ENCODE measurements at places on chromosomes 12 and 14. TPM values are rescaled to one million over a fixed set of nuclear protein-coding genes. Genes with fewer than 3 reads are reported as not detected.

The RHOJ gene
- 0.43 TPM for total RNA-seq

The GLIPR1L2 gene
- total RNA-seq: 0.43 TPM

The C14orf132 gene
- total RNA-seq: 20.6 TPM

The SMIM41 gene
- 0.43 TPM for total RNA-seq

The ADCY6 gene
- 39.6 TPM for total RNA-seq

The SERPINA1 gene
- not detected for total RNA-seq

The BHLHE41 gene
- total RNA-seq: 6.8 TPM

The ATF7 gene
- total RNA-seq: 14.7 TPM

The FOXA1 gene
- total RNA-seq: not detected

The FOXN4 gene
- total RNA-seq: not detected

The RAD51B gene
- total RNA-seq: 13.9 TPM

The APEX1 gene
- total RNA-seq: 29.0 TPM

The ERO1A gene
- 49.7 TPM for total RNA-seq

The AICDA gene
- total RNA-seq: not detected

The SDR9C7 gene
- total RNA-seq: not detected

The RNASE3 gene
- total RNA-seq: not detected

The NAP1L1 gene
- total RNA-seq: 233 TPM

The TMEM229B gene
- total RNA-seq: 0.64 TPM

The MMP19 gene
- 9.7 TPM for total RNA-seq

The AQP2 gene
- total RNA-seq: not detected

The SETD1B gene
- 4.7 TPM for total RNA-seq

The CLECL1 gene
- not detected for total RNA-seq

The GSC gene
- total RNA-seq: not detected

The PLBD1 gene
- 10.0 TPM for total RNA-seq

The ARHGEF25 gene
- total RNA-seq: 28.0 TPM

The SERPINA9 gene
- not detected for total RNA-seq

The RNFT2 gene
- 7.3 TPM for total RNA-seq

The RPL10L gene
- 0.43 TPM for total RNA-seq

The ATP6V1D gene
- total RNA-seq: 168 TPM

The SH2B3 gene
- 42.7 TPM for total RNA-seq

The NKX2-8 gene
- not detected for total RNA-seq

The DPY19L2 gene
- total RNA-seq: 11.2 TPM

The TPPP2 gene
- not detected for total RNA-seq

The MRPL42 gene
- total RNA-seq: 29.3 TPM

The PLA2G1B gene
- not detected for total RNA-seq

The KRT82 gene
- total RNA-seq: not detected

The NYNRIN gene
- total RNA-seq: 11.6 TPM

The HOXC12 gene
- total RNA-seq: under 0.01 TPM

The ACACB gene
- total RNA-seq: 5.5 TPM

The SLC16A7 gene
- total RNA-seq: 31.2 TPM

The RERGL gene
- 0.32 TPM for total RNA-seq

The CHST11 gene
- total RNA-seq: 8.2 TPM

The KICS2 gene
- 9.0 TPM for total RNA-seq

The PRKD1 gene
- total RNA-seq: 11.3 TPM

The IQSEC3 gene
- under 0.01 TPM for total RNA-seq

The CLEC1B gene
- total RNA-seq: not detected

The MAP1LC3B2 gene
- total RNA-seq: 0.43 TPM

The ADAM21 gene
- total RNA-seq: 0.43 TPM

The PEX5 gene
- 25.9 TPM for total RNA-seq

The RHEBL1 gene
- 0.64 TPM for total RNA-seq

The SLC25A47 gene
- total RNA-seq: not detected
